Omental fat pad (tissue), 4 donors: ENCODE measurements at places on chromosomes 12 and 14.

DNA sequence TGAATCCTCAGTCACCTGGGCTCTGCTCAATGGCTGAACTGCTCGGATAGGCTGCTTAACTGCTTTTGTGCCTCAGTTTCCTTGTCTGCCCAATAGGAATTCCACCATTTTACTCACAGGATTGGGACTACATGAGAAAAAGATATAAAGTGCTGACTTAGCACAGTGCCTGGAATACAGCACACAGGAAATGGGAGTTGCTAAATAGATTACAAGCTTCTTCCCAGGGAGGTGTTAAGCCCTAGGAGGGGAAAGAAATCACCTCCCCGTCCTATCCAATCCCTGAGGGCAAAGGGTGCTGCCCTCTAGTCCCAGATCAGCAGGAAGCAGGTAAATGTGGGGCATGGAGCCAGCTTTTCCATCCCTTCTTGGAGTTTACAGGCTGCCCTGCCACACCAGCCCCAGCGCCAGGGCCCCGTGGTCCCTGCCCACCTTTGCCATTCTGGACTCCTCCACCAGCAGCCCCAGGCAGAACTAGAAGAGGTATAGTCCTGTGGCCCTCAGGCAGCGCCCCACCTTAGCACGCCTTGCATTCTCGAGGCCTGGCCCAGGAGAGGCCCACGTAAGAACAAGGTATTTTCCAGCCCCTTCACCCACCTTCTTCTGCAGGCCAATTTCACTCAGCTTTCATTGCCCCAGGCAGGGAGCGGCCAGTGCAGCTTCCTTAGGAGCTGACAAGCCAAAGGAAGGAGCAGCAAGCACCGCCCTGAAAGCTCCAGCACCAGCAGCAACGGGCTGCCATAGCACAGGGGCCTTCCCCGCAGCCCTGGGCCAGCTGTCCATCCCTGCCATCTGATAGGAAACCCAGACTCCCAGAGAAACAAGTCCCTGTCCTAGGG, 28.8 kb upstream of the RPLP0 start:
- DNase-seq = no peak

GRCh38 chr12:27652174-27652763, 44.0 kb upstream of the REP15 start:
- no peak for DNase-seq

DNA sequence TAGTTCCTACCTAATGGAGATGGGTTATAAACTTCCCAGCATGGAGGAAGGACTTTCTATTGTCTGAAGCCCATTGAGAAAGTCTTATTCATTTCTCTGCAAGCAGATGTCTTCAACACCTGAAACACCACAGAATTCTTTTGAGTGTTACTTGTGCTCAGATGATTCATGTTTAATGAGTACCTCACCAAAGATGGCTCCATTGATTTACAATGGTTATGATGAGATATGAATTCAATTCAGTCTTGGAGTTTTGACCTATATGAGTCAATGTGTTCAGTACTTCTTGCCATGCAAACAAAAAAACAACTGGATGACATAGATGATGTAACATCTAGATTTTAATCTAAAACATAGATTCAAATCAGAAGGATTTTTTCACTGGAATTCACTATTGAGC, 15.4 kb upstream of the PAWR start:
- no peak for DNase-seq

- DNase-seq = no peak
Measured at GRCh38 chr12:13164921-13165616, 31.5 kb upstream of the EMP1 start.

- DNase-seq = no peak
Measured at GRCh38 chr12:47762850-47763465, 4.3 kb upstream of the RAPGEF3 start.

- DNase-seq = no peak
Measured at GRCh38 chr12:2616763-2617162, 178.0 kb upstream of the FKBP4 start.

GRCh38 chr12:102426599-102427542, 53.5 kb downstream of the IGF1 start:
- DNase-seq = no peak

DNA sequence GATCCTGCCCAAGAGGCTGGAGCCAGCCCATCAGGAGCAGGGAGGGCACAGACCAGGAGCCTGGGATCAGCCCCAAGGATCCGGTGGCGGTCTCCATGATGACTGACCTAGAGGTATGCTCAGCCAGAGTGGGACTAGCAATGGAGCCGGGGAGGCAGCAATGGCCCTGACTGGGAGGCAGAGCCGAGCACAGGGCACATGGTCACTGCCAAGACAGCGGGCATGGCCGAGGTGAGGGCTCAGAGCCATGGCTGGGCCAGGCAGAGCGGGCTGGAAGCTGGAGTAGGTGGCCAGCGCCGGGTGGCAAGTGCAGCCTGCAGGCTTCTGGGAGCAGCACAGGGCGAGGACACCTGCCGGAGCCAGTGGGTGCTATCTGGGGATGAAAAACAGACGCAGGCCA, 259.3 kb downstream of the BCL11B start:
- no peak for DNase-seq
